ENCODE measurements at places on chromosomes 3 and 15. TPM values are rescaled to one million over a fixed set of nuclear protein-coding genes. Genes with fewer than 3 reads are reported as not detected.

Gene CFAP44
- total RNA-seq = 2.4 TPM

DNA sequence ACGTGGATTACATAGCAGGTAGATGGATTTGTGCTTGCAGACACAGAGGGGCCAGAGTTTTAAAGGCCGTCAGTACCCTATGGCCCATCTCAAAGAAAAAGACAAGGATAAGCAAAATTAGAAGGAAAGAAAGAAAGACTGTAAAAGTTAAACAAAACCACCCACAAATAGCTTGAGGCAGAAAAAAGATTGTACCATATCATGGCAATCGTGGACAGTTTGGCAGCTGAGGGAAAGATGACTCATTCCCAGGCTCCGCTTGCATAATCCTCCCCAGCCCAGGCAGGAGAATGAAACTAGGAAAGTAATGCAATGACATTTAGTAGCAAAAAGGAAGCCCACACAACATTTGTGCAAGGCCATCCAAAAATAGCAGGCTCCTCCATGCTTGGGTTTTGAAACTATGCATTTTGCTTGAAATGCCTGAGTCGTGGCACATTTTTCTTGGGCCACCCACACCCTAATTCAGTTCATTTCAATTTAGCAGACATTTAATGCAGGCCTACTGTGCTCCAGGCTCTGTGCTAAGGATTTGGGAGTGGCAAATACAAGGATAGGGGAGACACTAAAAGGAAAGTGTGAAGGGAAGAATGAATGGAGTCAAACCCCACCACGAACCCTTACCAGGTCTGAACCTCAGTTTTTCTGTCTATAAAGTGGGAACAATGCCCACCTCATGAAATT lies 40.9 kb upstream of the SMAD3 start:
- peak; percentile 94 for DNase-seq

DNA sequence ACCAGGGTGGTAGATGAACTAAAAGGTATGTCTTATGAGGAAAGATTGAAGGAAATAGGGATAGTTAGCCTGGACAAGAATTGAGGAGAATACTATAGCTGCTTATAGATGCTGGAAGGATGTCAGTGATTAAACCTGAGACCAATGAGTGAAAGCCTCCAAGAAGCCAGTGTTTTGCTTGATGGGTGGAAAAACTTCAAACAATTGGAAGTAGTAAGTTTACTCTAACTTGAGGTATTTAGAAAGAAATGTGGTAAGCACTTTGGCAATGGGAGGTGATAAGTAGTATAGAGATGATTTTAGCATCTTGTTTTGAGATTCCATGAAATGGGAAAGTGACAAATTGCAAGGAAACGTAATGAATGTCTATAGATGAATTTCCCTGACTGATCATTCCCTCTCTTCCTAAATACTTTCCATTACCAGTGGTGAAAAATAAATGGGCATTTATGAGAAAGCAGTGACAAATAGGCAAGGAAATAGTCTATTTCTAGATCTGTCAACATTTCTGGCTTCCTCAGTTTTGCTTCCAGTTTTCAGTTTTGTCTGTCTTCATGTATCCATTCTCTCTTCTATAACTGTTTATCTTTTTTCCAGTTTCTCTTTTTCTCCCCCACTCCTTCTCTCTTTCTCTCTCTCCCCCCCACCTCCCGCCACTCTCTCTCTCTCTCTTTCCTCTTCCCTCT lies 19.2 kb downstream of the SLC15A2 start:
- DNase-seq = no peak

DNA sequence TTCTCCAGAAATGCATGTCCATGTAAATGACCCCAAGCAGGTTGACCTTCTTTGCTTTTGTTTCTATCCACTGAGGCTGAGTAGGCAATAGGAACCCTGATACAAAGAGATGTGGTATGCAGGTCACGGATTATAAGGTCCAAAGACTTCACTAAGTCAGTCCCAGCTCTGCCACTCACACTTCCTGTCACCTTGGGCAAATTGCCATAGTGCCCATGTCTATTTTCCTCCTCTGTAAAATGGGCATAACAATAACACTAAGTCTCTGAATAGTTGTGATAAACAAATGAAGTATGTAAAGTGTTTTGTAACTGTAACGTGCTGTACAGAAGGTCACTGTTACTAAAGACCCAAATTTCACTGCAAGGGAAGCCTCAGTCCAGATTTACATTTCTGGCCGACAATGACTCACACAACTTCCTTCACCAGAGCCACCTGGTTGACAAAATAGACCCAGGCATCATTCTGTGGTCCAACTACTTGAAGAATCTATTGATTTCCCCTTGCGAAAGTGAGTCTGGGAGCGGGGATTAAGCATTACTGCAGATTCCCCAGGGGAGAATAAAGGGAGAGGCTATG lies 175.4 kb upstream of the LPP start:
- no peak for DNase-seq

DNA sequence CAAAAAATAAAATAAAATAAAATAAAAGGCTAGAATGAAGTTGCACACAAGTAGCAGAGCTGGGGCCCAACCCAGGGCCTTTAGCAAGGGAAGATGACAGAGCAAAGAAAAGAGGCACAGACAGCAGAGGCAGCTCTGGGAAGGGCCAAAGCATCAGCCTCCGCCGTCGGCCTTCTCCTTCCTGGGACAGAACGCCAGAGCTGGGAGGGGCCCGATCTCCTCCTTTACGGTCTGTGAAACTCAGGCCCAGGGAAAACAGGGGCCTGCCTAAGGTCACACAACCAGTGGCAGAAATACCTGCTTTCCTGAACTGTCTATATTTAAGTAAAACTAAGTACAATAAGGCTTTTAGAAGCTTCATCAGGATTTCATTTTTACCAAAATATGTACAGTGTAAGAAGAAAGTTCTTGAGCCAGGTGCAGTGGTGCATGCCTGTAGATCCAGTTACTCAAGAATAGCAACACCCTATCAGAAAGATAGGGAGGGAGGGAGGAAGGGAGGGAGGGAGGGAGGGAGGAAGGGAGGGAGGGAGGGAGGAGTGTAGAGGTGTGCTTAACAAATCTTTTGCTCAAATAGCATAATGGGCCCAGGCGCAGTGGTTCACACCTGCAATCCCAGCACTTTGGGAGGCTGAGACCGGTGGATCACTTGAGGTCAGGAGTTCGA lies 43.0 kb upstream of the MUC4 start:
- DNase-seq = no peak

DNA sequence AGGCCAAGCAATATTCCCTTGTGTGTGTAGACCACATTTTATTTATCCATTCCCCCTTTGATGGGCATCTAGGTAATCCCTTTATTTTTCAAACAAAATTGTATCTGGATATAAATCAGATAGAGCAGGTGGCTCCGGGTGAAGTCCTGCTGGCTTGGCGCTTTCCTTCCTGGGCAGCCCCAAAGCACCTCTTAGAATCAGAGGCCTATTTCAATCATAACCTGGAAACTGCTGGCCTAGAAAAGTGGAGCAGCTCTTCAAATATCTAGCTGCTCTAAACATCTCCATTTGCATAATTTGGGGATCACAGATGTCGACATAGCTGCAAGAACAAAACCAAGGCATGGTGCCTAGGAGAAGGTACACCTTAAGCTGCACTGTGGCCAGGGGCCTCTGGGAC lies 40.2 kb downstream of the RASGRF1 start:
- no peak for DNase-seq

DNA sequence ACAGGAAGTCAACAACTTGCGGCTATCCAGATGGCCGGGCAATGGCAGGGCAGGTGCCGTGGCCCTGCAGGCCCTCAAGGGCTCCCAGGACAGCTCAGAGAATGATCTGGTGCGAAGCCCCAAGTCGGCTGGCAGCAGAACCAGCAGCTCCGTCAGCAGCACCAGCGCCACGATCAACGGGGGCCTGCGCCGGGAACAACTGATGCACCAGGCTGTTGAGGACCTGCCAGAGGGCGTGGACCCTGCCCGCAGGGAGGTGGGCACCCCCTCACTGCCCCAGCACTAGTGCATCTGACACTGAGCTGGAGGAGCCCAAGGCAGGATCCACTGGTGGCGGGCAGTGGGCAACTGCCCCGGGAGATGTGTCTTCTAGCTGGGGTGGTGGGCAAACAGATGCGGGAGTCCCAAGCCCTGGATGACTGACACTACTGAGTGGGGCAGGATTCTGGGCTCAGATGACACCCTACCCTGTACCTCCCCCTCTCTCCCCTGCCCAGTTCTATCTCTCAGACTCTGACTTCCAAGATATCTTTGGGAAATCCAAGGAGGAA lies 15.9 kb downstream of the VILL start:
- DNase-seq = no peak

- no peak for DNase-seq
Observed at GRCh38 chr15:101608201-101608600, 44.0 kb downstream of the TM2D3 start.

GRCh38 chr3:149203758-149204157 lies 17.9 kb downstream of the CP start:
- no peak for DNase-seq

GRCh38 chr3:128515967-128516366 lies 23.0 kb upstream of the GATA2 start:
- DNase-seq = peak; percentile 17

Gene EPB42
- total RNA-seq = not detected
